Suppressor macrophage treated with lipopolysaccharide for 1 hour (primary cell): ENCODE measurements at places on chromosomes 5 and 9.

DNA sequence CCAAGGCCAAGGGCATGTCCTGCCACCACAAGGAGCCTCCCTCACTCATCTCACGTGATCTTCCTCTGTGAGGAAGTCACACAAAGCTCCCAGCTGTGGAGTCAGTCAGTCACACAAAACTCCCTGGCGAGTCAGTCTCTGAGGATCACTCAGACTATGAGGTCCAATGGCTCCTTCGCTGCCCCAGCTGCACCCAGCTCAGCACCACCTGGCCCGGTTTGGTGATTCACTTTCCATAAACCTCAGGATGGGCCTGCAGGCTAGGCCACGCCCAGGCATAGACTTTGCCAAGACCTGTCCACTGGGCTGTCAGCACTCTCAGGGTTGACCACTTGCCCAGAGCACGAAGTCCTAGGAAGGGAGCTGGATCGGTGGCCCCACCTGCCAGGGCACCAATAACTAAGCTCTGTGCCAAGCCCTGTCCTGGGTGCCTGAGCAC is 233.8 kb downstream of the HSPA4 start:
- DNase-seq = peak; percentile 84

- DNase-seq = no peak
These were observed 11.0 kb downstream of the NCS1 start for GRCh38 chr9:130183133-130183762.

DNA sequence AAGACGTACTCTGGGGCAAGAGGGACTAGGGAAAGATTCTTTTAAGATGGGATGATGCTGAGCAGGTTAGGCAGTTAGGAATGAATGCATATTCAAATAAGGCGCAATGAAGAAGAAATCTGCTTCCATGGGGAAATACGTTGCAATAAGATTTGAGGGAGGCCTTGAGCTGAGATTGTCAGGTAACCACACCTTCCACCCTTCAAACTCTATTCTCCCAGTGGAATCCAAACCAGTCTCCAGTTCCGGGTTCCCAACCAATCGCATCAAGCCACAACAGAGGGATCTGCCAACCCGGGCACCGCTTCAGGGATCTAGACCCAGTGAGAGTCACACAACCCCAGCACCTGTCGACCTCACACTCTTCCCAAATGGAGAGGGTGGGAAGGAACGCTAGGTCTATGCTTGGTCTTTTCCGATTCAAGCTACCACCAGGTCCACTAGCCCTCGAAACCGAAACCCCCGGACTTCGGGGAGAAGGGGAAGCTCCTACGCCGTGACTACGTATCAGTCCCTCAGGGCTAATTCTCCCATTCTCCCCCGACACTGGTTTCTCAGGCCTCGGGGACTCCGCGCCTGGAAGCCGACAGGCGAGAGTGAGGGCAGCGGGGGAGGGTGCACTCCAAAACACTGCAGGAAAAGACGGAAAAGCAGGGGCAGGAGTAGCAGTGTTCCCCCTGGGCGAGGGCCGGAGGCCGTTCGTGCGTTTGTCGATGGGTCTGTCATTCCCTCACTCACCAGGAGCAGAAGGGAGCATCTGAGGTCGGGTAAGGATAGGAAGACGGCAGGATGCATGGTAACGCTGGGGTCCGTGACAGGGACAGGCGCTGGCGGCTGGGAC is 534 bp downstream of the ERP44 start:
- DNase-seq = peak; percentile 82

DNA sequence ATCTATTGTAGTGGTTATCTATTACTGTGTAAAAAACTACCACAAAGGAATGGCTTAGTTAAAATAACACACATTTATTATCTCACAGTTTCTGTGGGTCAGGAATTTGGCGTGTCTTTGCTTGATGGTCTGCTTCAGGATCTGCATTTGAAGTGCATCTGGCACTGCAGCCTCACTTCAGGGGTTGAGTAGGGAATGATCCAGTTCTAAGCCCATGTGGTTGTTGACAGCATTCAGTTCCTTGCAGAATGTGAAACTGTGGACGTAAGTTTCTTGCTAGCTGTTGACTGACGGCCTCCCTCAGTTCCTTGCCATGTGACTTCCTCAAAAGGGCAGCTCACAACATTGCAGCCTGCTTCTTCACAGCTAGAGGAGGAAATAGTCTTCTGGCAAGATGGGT is 2.1 kb upstream of the OGN start:
- peak; percentile 90 for DNase-seq

DNA sequence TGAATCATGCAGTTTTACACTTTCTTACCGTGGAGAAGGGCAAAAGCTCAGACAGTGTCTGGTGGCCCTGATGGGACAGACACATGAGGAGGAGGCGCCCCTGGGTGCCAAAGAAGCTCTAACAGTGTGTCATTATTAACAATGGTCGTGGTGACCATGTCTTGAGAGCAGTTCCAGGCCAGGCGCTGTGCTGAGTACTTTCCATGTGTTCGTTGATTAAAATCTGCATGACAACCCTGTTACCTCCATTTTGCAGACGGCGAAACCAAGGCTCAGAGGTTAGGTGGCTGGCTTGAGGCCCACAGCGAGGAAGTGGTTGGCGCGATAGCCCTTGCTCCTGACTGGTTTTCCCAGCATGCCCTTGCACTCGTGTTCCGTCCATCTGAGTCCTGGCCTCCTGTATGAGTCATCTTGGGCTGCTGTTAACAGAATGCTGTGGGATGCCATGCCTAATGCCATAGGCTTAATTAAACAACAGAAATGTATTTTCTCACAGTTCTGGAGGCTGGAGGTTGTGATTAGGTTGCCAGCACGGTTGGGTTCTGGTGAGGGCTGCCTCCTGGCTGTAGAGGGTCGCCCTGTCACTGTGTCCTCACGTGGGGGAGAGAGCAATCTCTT is 92.0 kb downstream of the AMBP start:
- DNase-seq = no peak

GRCh38 chr5:84618262-84618661 is 233.6 kb upstream of the EDIL3 start:
- peak; percentile 19 for DNase-seq

DNA sequence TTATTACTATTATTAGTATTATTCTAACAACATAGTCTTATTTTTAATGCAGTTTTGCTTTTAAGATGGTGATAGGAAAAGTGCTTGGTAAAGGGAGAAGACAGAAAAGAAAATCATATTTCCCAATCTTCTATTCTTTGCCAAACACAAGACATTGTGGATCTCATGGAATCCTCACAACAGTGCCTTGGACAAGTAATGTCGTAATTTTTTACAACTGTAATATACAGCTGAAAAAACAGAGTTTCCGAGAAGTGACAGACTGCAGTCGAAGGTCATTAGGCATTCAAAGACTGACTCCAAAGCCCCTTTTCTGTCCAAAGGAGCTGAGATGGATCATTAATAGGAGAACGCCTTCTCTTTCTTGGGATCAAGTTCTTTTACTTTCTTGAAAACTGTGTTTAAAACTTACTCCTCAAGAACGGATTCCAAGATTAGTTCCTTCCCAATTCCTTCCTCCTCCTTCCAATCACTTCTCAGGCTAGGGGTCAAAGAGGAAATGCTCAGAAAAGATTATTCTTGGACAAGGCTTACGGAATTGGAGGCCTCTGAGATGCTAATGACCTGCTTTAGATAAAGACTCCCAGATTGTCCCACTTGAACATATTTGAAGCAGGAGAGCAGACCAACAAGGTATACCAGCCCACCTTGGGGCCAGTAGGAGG is 24.3 kb upstream of the TRIM32 start:
- DNase-seq = no peak

- DNase-seq = no peak
These were observed 235.8 kb downstream of the YTHDC2 start for GRCh38 chr5:113749334-113749733.

GRCh38 chr5:16406630-16407029 is 59.0 kb downstream of the ZNF622 start:
- no peak for DNase-seq

DNA sequence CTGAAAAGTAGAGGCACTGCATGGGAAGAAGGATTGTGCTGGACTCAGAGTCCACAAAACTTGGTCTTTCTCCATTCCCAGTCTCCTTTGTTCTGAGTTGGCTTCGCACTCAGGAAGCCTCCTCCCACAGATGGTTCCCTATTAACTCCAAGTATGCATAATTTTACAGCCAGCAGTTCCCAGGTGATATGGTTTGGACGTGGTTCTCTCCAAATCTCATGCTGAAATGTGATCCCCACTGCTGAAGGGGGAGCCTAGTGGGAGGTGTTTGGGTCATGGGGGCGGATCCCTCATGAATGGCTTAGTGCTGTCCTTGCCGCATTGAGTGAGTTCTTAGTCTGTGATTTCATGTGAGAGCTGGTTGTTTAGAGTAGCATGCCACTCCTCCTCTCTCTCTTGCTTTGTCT is 86.6 kb downstream of the FEM1C start:
- DNase-seq = no peak

DNA sequence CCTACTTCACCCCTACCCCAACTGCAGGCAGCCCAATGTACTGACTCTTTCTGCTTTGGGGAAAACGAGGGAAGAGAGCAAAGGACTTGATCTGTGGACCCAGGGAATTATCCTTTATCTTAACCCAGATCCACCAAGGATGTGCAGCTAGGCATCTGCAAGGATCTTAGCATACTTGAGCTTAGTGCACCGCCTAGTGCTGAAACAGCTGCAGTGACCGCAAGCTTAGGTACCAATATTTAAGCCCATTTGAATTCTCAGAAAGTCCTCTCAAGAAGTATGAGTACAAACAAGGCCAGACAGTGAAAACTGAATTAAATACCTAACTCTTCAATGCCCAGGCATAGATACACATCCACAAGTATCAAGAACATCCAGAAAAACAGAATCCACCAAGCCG is 576.7 kb upstream of the ADAMTS16 start:
- DNase-seq = no peak

GRCh38 chr5:113320273-113320780 is 114.5 kb downstream of the TSSK1B start:
- no peak for DNase-seq

DNA sequence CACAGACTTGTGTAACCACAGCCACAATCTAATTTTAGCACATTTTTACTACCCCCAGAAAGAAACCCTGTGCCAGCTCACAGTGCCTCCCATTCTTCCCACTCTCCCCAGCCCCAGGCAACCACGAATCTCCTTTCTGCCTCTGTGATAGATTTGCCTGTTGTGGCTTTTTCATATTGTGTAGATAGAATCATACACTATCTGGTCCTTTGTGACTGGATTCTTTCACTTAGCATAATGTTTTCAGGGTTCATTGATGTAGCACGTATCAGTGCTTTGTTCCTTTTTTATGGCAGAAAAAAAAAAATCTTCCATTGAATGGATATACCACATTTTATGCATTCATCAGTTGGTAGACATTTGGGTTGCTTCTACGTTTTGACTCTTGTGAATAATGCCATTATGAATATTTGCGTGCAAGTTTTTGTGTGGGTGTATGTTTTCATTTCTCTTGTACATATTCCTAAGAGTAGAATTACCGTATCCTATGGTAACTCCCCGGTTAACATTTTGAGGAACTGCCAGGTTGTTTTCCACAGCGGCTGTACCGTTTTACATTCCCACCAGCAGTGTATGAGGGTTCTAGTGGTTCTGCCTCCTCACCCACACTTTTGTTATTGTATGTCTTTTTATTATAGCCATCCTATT is 64.5 kb downstream of the RCL1 start:
- no peak for DNase-seq

GRCh38 chr5:116575326-116576052 is 866 bp upstream of the SEMA6A start:
- DNase-seq = no peak

DNA sequence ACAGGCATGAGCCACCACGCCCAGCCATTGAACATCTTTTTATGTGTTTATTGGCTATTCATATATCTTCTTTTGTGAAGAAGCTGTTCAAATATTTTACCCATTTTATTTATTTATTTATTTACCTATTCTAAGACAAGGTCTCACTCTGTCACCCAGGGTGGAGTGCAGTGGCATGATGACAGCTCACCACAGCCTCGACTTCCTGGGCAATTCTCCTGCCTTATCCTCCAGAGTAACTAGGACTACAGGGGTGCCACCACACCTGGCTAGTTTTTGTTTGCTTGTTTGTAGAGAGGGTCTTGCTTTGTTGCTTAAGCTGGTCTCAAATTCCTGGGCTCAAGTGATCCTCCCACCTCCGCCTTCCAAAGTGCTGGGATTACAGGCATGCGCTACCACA is 33.5 kb downstream of the NAIF1 start:
- DNase-seq = no peak

- no peak for DNase-seq
These were observed 90.4 kb downstream of the CARTPT start for GRCh38 chr5:71809446-71809845.

- DNase-seq = no peak
These were observed 608.1 kb upstream of the ADAMTS16 start for GRCh38 chr5:4531756-4532704.
